ENCODE measurements at places on chromosomes 4 and X. TPM values are rescaled to one million over a fixed set of nuclear protein-coding genes. Genes with fewer than 3 reads are reported as not detected.

SATL1 gene
- not detected for total RNA-seq

SYTL5 gene
- 0.23 TPM for total RNA-seq

C1QTNF7 gene
- total RNA-seq: not detected

C4orf33 gene
- 4.0 TPM for total RNA-seq

MBTPS2 gene
- 22.2 TPM for total RNA-seq

HSFX2 gene
- total RNA-seq: 0.19 TPM

CHRDL1 gene
- total RNA-seq: 0.05 TPM
